WTC11 (cell line): ENCODE measurements at places on chromosomes 16 and 17.

GRCh38 chr17:17348872-17349723 lies 45.9 kb downstream of the NT5M start:
- DNase-seq: no peak

- DNase-seq: no peak
Observed at GRCh38 chr17:72008236-72008876, 112.5 kb upstream of the SOX9 start.

GRCh38 chr16:10069374-10069773 lies 112.9 kb downstream of the GRIN2A start:
- DNase-seq: no peak

- DNase-seq: no peak
Observed at GRCh38 chr17:49489348-49489747, 5.7 kb upstream of the NGFR start.

DNA sequence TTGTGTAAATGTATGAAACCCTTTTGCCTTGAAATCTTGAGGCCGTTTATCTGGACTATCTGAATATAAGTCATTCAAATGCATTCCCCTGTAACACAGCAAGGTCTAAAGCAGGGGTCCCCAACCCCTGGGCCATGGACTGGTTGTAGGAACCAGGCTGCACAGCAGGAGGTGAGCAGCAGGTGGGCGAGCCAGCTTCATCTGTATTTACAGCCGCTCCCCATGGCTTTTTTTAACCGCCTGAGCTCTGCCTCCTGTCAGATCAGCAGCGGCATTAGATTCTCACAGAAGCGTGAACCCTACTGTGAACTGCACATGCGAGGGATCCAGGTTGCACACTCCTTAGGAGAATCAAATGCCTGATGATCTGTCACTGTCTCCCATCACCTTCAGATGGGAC lies 24.1 kb downstream of the DNAH3 start:
- peak; percentile 31 for DNase-seq

DNA sequence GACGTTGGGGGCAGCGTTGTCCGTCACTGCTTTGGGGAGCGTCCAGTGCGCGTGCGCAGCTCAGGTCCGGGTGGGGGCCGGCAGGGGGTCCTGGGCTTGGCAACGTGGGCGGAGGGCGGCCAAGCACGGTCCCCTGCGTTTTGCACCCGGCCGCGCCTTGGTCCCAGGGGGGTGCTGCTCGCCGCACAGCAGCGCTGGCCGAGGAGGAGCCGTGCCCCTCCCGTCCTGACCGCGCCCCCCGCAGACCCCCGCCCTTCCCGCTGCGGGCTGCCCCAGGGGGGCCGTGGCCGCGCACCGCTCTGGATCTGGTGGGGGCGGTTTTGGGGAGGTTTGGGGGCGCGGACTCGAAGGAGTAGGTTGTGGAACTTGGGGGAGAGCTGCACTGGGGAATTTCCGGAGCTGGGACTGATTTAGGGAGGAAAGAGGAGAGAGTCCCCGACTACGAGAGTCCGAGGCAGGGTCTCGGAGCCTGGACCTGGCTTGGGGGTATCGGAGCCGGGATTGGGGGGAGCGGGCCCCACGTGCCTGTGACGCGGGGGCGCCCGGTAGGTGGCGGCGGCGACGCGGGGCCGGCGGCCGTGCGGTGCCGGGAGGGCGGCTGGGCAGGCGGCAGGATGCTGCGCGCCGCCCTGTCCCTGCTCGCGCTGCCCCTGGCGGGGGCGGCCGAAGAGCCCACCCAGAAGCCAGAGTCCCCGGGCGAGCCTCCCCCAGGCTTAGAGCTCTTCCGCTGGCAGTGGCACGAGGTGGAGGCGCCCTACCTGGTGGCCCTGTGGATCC lies at the start of gene SLC9A5:
TSS of gene SLC9A5 (plus strand) at position 579 of the 777 bp plus-strand sequence. CDS start at position 615, 36 bp downstream.
- DNase-seq: peak; percentile 53

- DNase-seq: peak; percentile 63
Observed at GRCh38 chr17:38705803-38706504, 881 bp downstream of the MLLT6 start.

DNA sequence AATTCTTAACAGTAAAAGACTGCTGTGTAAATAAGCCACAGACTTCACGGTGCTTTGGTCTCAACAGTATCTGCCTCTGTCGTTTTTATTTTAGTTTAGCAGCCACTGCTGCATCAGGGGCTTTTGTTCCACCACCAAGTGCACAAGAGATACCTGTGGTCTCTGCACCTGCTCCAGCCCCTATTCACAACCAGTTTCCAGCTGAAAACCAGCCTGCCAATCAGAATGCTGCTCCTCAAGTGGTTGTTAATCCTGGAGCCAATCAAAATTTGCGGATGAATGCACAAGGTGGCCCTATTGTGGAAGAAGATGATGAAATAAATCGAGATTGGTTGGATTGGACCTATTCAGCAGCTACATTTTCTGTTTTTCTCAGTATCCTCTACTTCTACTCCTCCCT lies 7.9 kb downstream of the HERPUD1 start:
- DNase-seq: no peak

GRCh38 chr17:83152745-83153611 lies 73.6 kb downstream of the METRNL start:
- no peak for DNase-seq
